ENCODE measurements at places on chromosomes 11 and 22. TPM values are rescaled to one million over a fixed set of nuclear protein-coding genes. Genes with fewer than 3 reads are reported as not detected.

GRCh38 chr11:83061883-83062282, 9.8 kb downstream of the RAB30 start:
- no peak overlapping the region for H3K4me3 ChIP-seq
- no peaks in the 10 kb centered on the region for H3K27me3 ChIP-seq
- no peak overlapping the region for H3K27ac ChIP-seq
- no peaks in the 10 kb centered on the region for H3K4me1 ChIP-seq
- H3K36me3 ChIP-seq = no peaks in the 10 kb centered on the region
- no peak for DNase-seq

Gene OSM
- not detected for total RNA-seq

- no peaks in the 10 kb centered on the region for H3K27me3 ChIP-seq
- DNase-seq = no peak
- no peaks in the 10 kb centered on the region for H3K4me1 ChIP-seq
- no peaks in the 10 kb centered on the region for H3K36me3 ChIP-seq
Observed at GRCh38 chr11:76169473-76169896, 36.8 kb downstream of the WNT11 start.

Gene C11orf52
- total RNA-seq = 3.3 TPM

- no peaks in the 10 kb centered on the region for H3K36me3 ChIP-seq
- peaks cover 15% of the 10 kb centered on the region for H3K4me1 ChIP-seq
- H3K27ac ChIP-seq = peak overlapping the region; percentile 50
- H3K4me3 ChIP-seq = peak overlapping the region; percentile 72
- DNase-seq = peak; percentile 96
Observed at GRCh38 chr22:24996420-24996952, 44.0 kb downstream of the KIAA1671 start.

DNA sequence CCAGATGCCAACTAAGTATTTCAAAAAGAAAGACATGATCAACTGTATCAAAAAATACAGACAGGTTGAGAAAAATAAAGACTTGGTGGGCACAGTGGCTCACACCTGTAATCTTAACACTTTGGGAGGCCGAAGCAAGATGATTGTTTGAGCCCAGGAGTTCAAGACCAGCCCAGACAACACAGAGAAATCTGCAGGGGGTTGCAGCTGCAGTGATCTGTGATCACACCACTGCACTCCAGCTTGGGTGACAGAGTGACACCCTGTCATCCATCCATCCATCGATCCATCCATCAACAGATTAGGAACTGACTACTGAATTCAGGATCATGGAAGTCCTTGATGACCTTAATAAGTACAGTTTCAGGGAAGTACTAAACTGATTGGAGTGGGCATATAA, 65.0 kb upstream of the RPS13 start:
- peaks cover 13% of the 10 kb centered on the region for H3K4me1 ChIP-seq
- no peak overlapping the region for H3K27ac ChIP-seq
- H3K36me3 ChIP-seq = peaks cover 63% of the 10 kb centered on the region
- no peak for DNase-seq

DNA sequence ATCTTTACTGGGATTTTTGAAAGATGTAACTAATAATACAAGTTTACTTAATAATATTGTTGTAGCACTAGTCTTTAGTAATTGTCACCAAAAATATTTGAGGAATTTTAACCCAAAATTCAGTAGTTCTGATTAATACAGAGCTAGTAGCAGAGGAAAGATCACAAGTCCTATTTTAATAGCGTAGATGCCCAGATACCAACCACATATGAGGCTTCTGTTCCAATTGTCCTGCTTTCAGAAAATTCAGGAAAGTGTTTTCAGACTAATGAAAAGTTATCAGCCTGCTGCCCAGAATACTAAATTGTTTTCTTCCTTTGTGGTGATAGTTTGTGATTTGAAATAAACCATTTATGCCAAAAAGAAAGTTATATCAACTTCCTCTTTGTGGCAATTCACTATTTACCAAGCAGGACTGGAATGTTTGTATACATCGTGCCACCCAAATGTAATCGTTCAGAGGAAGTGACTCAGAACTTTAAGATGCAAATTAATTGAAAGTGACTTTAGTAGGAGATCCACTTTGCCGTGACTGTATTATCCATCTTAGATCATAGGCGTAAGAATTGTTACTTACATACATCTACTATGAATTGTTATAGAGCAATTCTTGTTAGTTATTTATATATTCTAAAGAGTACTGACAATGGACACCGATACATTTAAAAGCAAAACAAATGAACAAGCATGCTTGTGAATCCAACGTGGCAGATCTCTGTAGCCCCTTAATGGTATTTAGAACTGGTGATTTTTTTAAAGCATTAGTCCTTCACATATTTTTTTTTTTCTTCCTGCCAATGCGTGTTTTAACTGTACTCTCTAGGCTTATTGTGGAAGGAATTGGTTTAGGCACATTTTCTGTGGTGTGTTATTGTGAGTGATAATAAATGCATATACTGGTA, 231.0 kb downstream of the DDX10 start:
- H3K27ac ChIP-seq = no peak overlapping the region
- H3K4me3 ChIP-seq = no peak overlapping the region
- H3K36me3 ChIP-seq = no peaks in the 10 kb centered on the region
- DNase-seq = no peak

Gene HPX
- total RNA-seq = 3.9 TPM

- H3K36me3 ChIP-seq = no peaks in the 10 kb centered on the region
- peak overlapping the region; percentile 75 for H3K4me3 ChIP-seq
- peak; percentile 71 for DNase-seq
- peaks cover 68% of the 10 kb centered on the region for H3K27me3 ChIP-seq
Observed at GRCh38 chr11:68843052-68843561, 1.4 kb upstream of the CPT1A start.

DNA sequence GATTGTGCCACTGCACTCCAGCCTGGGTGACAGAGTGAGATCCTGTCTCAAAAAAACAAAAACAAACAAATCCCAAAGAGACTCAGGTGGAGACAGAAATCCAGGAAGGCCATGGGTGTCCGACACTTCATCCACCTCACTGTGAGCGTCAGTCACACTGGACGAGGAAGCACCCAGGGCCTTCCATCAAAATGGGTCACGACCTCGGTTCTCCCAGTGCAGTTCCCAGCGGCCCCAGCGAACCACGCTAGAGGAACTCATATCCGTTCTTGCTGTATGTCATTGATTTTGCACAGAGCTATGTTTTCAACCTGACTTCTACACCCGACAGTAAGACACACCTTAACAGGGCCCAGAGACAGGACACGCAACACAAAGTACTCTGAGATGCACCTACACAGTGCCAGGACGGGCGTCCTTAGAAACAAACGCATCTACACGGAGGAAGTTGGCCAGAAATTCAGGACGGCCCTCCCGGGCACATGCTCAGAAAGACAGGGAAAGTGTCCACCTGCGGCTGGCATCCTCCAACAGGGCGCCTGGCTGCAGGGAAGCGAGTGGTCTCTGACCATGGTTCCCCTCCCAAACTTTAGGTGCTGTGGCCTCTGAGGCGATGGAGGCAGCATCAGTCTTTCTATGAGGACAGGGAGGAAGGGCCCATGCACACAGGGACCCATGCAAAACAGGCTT, 410.5 kb downstream of the CTTN start:
- no peak for DNase-seq
- no peaks in the 10 kb centered on the region for H3K4me1 ChIP-seq
- H3K36me3 ChIP-seq = no peaks in the 10 kb centered on the region
- H3K4me3 ChIP-seq = no peak overlapping the region
- no peak overlapping the region for H3K27ac ChIP-seq

All from endodermal cell (in vitro differentiated cells).